CD4-positive, alpha-beta T cell treated with Interleukin-6 at 100 ng/mL for 8 hours (primary cell): ENCODE measurements at places on chromosomes 1 and 21.

DNA sequence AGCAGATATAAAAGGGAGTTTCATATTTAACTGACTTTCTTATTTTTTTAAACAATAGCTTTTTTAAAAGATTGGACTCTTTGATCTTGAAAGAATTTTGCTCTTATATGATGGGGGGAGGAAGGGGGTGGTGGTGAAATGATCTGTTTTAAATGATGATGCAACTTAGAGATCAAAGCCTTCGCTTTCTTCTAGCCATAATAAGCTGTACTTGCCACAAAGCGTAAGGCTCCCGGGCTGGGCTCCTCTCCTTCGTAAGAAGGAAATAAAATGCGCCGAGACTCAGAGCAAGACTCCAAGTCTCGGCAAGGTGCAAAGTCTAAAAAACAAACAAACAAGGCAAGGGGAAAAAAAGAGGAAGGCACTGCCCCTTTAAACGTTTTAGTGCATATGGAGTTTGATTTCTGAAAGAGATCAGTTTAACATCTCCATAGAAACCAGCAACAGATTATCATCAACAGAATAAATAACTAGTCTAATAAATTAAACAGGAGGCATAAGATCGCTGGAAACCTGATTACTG is 3.3 kb downstream of the CASZ1 start:
- no peak for DNase-seq

GRCh38 chr1:235923466-235924021 is 56.8 kb upstream of the LYST start:
- DNase-seq, result peak; percentile 27

DNA sequence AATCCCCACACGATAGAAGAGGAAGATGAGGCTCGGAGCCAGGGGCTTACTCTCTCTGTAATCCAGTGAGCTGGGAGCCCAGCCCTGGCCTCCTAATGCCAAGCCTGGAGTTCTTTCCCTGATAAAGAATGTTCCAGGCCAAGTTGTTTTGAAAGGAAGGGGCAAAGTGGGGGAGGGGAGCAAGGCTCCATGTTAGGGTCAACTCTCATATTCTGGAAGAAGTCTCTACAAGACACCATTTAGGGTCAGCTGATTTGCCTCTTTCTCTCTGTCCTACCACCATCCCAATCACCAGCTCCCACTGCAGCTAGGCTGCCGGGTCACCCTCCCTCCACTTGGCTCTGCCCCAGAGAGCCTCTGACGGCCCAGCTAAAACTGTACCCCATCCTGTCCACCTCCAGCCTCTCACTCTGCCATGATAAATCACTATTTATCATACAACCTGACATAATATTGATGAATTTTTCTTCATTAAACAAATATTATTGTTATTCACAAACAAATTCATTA is 95.0 kb downstream of the GLIS1 start:
- no peak for DNase-seq

GRCh38 chr21:28458446-28458845 is 534.2 kb downstream of the LTN1 start:
- no peak for DNase-seq

DNA sequence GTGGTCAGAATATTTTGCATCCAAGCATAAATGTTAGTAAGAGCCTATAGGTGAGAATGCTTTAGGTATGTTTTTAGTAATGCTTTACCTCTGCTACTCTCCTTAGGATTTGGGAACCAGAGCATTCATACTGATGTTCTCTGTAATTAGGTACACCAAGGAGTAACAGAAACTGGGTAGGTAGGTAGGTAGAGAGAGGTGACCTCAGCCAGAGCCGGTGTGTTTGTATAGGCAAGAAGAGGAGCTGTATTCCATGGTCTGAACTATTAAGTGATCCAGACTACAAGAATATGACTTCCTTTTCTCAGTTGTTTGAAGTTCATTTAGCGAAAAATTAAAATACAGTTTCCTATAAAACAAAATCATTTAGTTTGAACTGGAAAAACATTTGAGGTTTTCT is 108.5 kb downstream of the SDCCAG8 start:
- DNase-seq, result no peak

GRCh38 chr1:184285401-184286087 is 101.3 kb upstream of the C1orf21 start:
- no peak for DNase-seq

DNA sequence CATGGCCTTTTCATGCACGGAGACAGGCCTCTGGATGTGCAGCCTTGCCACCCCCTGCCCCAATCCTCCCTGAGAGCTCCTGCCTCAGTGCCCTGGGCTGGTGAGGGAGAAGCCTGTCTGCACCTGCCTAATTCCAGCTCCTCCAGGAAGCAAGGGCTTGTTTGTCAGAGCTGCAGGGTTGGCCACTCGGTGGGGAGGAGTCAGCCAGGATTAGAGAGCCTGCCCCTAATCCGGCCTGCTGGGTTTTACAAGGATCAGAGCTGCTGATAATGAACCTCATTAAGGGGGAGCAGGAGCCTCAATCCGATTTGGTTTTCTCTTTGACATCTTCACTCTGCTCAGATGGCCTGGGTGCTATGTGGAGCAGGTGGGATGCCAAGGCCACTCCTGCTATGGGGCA is 31.9 kb upstream of the LHX4 start:
- no peak for DNase-seq

- no peak for DNase-seq
Measured at GRCh38 chr1:84687714-84688462, 2.4 kb downstream of the SSX2IP start.

DNA sequence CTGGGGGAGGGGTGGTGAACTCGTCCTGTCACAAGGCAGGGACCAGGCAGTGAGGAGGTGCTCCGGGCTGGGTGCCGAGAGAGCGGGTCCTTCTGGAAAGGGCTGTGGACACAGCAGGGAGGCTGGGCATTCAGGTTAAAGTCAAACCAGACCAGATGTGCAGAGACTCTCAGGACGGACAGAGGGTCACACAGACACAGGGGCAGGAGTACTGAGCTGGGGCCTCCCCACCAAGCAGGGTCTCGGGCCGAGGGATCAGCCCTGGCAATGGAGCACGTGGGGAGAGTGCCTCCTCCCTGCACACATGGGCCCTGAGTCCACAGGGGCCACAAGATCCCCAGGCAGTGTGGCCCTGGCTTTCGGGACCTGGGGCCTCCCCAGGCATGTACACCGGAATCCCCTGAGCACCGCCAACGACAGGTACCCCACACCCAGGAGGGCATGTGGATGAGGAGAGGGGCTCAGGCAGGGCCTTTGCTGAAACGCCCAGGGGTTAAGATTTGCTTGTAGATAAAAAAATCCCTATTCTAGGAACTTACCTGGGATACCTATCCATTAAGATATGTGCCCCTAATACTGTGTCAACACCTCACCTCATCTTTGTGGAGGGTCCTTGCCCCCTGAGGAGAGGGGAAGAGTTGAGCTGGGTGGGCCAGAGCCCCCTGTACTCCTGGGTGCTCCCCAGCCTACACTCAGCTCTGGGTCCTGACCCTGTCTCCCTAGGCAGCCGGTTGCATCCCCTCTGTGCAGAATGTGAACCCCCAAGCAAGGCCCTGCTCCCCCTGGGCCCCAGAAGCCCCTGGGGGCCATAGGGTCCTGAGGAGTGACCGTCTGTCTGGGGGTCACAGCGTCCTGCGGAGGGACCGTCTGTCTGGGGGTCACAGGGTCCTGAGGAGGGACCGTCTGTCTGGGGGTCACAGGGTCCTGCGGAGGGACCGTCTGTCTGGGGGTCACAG is 46.9 kb upstream of the ADARB1 start:
- DNase-seq, result no peak

DNA sequence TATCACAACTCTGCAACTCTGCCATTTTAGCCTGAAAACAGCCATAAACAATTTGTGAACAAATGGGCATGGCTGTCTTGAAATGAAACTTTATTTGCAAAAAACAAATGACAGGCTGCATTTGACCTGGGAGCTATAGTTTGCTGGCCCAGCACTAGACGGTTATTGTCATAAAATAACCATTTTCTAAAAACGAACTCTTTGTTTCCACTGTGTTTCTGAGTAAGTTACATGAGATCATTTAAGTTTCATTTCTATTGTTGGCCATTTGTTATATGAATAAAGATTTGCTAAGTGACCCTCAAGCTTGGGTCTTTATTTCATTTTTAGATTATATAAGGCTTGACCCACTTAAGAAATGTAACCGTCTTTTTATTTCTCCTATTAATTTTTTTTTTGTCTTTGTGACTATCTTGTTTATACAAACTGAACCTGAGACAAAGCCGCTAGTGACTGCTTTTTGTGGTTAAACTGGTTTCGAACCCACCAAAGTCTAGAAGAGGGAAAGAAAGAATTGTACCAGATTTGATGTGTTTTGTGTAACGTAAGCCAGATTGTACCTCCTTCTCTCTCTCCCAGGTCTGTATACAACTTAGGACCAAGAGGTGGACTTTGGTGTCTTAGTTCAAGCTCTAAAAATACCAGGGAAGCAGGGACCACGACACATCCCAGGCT is 12.9 kb upstream of the KCNJ15 start:
- DNase-seq, result no peak

DNA sequence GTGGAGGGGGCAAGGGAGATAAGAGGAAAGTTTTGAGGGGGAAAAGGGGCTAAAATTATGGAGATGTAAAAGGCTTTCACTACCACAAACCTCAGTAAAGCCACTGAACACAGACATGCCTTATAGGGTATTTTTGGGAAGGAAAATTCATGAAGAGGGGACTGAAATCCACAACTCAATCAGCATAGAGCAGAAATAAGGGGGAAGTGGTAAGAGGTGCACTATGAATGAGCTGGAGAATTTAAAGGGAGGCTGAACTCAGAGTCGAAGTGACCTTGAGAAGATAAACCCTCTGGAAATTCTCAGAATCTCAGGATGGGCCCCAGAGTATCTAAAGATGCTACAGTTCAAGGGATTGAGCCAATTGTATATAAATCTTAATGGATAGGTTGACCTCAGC is 15.3 kb downstream of the RHEX start:
- DNase-seq, result no peak

- peak; percentile 36 for DNase-seq
Measured at GRCh38 chr1:28249013-28249865, 10.1 kb upstream of the SESN2 start.

DNA sequence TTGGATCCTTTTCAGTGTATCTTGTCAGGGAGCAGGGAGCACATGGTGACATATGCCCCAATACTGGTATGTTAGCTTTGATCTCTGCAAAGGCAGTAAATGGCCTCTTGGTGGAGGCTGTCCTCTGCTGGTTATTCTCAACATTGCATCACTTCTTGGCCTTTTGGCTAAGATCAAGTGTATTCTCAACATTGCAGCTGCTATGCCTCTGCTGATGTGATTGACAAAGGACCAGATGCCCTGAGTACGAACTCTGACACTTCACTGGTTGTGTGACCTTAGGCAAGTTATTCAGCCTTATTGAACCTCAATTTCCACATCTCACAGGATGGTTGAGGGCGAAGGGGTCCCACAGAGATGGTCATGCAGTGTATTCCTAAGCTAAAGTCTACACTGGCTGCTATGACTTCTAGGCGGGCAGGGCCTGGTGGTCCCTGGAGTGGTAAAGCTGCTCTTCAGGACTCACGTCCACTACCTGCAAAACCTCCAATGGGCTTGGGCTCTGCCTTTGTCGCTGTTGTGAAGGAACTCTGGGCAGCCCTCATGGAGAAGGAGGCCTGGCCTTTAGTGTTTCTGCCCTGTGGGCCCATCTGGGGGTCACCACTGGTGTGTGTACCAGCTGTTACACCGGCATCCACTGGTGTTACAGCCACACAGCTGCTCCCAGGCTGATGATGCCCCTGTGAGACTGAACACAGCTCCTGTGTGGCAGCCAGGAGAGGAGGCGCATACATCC is 64.8 kb downstream of the DNTTIP2 start:
- DNase-seq, result peak; percentile 37

DNA sequence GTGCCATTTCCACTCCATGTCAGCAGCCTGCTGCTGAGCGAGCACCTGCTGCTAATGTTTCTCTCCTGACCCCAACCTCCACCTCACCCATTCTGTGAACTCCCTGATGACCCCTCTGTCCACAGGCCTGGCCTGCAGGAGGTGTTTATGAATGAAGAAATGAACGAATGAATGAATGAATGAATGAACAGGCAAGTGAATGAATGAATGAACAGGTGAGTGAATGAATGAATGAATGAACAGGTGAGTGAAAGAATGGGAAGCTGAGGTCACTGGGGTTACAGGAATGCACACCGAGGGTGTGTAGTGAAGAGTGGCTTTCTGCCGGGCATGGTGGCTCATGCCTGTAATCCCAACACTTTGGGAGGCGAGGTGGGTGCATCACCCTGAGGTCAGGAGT is 173.4 kb downstream of the IGSF21 start:
- no peak for DNase-seq

- DNase-seq, result no peak
Measured at GRCh38 chr1:201911826-201912571, 23.3 kb downstream of the SHISA4 start.

DNA sequence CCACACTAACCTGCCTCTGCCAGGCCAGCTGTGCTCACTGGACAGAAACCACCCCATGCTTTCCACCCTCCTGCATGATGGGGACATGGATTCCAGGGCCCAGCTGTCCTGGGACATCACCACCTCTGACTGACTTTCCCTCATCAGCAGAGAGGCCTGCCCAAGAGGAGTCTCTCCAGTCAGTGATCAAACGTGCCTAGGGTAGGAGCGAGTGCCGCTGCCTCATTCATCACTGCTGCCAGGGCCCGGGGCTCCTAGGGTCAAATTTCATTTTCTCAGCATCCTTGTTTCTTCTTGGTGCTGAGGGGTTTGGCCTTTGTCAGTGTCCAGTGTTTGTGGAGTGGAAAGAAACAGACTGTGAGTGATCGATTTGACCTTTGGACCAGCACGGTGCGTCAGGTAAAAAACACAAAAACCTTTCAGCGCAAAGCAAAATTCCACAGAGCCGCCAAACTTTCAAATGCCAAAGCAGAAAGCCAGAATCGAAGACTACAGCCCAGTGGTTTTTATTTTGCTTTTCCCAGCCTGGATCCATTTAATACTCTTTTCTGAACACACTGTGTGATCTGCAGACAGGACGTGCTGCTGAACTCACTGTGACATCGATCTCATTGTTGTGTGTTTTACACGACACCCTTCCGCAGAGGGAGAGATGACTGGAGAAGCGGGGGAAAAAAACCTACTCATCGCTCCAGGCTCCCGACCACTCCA is 43.2 kb downstream of the CAPN8 start:
- DNase-seq, result no peak

DNA sequence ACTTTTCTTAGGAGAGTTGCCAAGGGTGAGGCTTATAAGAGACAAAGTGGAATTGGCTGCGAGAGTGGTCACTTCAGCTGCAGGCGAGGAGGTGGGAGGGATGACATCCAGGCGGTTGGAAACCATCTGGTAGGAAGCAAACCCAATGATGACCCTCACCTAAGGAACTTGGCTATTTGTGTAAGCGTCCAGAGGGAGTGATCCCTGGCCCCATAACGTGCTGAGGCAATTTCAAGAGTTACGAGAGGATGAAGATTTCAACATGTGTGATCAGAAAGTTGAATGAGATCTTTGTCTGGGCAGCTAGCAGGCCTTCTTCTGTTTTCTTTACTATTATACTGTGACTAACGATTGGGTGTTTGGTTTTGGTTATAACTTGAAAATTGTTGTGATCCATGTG is 102.7 kb upstream of the VANGL1 start:
- no peak for DNase-seq

DNA sequence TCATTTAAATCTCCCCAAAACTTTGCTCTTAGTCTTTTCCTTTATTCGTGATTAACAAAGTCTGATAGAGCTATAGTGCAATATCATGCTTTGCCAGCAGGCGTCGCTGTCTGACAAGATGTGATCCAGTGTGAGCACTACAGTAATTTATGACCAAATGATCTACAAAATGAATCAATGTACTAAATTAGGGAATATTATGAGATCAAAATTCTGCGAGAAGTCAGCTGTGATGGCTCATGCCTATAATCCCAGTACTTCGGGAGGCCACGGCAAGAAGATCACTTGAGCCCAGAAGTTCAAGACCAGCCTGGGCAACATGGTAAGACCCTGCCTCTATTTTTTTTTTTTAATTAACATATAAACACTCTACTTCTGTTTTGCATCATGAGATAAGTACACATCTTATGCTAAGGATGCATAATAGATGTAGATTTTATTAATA is 3.6 kb upstream of the SPSB1 start:
- peak; percentile 78 for DNase-seq
